Activated effector memory CD4-positive, alpha-beta T cell treated with Interleukin-2 at 50 U/mL for 16 hours (primary cell): ENCODE measurements at places on chromosomes 5 and 9.

DNA sequence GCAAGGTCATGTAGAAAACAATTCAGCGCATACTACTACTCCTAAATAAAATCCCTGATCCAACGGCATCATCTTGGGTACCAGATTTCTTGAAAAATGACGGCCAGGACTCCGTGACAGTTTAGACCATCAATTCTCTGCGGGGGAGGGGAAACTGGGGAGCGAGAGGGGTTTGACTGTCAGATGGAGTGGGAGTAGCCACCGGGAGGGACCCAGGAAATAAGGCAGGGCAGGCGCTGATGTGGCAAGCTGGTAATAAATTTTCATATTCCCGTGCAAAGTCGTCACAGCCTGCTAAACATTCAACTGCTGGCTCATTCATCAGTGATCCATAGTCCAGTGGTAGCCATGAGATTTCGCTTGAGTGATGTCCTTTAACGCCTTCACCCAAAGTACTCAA is 457 bp upstream of the CDH18 start:
- DNase-seq: no peak

DNA sequence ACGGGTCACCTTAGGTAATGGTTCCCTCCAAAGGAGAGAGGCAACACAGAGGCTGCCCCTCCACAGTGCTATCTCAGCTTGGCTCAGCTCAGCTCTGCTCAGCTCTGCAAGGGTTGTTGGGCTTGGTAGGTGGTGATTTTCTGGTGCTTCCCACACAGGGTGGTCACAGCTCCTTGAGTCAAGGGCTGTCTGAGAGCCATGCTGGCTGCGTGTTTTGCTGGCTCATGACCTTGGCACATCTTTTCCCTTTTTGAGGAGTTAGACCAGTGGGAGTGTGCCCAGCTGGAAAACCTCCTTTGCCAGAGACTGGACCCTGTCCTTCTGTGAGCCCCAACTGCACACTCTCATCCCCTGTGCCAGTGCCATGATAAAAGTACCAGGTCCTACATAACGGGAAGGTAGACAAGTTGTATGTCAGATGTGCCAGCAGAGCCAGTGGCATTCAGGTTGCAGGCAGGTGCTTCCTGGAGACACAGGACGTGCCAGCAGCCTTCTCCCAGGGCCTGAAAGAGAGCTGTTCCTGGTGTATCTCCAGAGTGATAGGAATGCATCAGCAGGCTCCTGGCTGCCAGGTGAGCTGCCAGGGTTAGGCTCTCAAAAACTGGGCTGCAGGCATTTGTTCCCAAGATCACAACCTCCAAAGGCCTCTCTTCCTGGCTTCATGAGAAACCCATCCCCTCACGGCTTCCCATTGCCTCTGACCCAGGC is 118.6 kb upstream of the CXCL14 start:
- no peak for DNase-seq

DNA sequence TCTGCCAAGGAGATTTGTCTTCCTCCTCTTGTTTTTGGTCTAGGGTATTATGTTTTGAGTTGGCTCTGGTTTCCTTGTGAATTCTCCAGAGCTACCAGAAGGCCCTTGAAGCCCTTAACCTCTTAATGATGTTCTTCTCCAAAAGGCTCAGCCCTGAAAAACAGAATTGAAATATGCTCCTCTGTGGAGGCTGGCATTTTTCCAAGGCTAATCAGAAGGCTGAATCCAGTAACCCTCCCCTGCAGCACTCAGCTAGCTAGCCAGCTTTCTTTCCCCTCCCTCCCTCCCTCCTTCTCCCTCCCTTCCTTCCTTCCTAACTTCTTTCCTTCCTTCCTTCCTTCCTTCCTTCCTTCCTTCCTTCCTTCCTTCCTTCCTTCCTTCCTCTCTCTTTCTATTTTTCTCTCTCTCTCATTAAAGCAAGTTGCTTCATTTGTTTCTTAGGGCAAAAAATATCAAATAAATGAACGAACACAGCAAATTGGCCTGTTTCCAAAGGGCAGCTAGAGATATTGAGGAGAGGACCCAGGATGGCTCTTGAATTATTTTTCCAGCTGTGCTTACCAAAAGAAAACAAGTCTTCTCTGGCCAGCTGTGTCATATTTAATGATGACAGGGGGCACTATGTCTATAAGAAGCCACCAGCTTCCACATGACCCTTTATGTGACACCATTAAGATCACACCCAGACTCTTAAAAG is 38.7 kb downstream of the JAKMIP2 start:
- no peak for DNase-seq

DNA sequence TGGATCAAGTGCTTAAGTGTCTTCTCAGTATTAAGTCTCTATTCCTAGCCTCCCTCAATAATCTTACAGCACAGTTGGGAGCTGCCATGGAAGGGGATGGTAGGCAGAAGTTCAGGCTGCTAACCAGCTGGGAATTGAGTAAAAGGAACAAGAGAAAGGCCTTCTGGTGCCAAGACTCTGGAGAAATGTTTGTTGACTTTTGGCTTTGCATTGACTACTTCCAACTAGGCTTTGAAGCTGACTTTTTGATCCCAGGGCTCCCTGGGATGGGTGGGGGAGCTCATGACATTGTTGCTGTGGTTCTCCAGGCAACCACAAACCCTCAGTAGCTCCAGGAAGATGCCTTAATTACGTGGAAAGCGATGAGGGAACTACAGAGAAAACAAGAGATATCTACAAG is 85.2 kb upstream of the HTR4 start:
- DNase-seq: no peak

GRCh38 chr5:124039410-124039809 is 527.4 kb downstream of the CSNK1G3 start:
- no peak for DNase-seq

DNA sequence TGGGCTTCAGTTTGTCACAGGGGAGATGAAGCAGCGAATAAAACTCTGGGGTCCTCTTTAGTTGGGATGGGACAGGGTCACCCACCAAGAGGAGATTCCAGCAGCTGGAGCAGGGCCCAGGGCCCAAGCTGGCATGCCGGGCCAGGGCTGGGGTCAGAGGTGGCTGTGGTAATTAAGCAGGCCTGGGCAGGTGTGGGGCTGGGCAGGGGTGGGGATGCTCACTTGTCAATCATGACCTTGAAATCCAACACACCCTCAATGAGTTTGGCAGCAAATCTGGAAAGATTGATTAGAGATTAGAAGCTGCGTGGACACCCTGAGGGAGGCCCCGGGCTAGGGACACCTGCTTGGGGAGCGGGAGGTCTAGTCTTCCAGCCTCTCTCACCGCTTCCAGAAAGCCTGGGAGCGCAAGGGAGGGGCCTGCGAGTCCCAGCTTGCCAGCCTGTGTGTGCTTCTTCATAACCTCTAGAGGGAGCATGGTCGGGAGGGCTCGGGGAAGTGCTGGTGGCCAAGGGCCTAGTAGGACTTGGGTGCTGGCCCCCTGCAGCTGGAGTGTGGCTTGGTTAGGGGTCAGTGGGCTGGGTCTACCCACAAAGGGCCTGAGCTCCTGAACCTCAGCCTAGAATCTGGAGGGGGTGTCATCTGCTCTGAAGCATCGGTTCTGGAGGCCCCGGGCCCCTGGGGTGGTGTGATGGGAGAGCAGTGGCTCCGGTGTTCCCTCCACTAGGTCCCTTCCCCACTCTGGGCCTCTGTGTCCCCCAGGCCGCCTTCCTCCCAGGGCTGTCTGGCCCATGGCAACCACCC is 7.6 kb downstream of the CRAT start:
- no peak for DNase-seq

- peak; percentile 16 for DNase-seq
Measured at GRCh38 chr5:157689942-157690689, 18.8 kb downstream of the C5orf52 start.

- no peak for DNase-seq
Measured at GRCh38 chr5:113520429-113520828, 6.9 kb downstream of the YTHDC2 start.

DNA sequence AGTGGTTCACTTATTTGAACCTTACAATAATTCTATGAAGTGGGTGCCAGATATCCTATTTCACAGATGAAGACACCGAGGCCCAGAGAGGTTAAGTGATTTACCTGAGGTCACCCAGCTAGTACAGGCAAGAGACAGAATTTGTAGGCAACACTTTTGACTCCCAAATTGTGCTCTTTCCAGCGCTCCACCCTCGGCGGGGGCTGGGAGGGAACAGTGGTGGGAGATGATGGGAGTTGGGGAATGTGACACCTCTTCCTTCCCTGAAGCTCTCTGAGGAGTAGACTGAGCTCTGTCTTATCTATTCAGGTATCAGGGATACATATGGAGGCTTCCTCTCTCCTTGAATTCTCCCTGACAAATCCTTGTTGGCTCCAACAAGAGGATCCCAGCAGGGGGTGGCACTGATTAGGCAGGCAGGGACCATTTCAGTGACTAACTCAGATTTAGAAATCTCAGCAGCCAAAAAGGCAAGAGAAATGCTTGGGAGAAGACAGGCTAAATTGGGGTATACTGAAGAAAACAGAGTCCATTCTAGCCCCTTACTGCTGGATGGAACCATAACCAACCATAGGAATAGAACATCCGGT is 95.8 kb upstream of the PANK3 start:
- no peak for DNase-seq

DNA sequence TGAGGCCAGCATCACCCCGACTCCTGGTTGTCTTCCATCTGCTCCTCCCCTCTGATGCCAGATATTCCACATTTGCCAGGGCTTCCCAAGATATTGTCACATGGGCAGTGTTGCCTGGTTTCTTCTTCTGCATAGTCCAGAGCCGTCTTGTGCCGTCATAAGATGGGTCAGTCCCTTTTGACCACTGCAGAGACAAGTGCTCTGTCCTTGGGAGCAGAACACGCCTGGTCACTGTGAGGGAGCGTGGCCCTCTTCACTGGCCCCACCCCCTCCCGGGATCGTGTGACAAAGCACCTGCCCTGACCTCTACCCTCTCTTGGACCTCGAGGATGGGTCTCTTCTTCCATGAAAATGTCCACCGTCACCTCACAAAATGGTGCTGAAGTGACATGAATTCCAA is 41.6 kb downstream of the UBE2QL1 start:
- no peak for DNase-seq

DNA sequence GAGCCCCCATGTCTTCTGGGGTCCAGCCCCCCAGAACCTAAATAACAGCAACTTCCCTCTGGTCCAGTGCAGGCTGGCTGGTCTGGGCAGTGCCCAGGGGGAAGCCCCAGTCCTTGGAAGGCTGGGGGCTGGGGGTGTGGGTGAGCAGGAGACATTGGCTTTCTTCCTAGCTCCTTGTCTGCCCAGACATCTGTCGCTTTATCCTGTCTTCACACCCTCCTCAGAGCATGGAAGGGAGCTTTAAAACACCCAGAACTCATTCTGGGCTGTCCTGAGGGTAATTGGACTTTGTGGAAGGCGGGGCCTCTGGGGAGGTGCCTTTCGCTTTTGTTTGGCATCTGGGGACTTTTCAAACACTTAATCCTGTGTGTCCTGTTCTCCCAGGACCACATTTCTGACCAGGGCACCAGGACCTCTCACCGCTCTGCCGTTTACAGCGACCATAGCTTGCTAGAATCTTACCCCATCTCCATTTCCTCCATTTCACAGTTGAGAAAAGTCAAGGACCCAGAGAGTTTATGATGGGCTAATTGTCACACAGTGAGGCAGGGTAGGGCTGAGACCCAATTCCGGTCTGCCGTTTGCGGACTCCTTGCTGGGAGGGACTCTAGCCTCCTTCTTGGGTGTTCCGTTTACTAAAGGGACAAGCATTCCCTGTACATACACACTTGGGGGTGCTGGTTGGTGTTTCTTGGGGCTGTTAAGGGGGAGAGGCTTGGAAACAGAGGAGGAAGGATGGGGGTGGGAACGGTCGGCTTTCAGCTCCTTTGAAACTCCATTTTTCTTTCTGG is 1.1 kb downstream of the GSN start:
- DNase-seq: no peak

DNA sequence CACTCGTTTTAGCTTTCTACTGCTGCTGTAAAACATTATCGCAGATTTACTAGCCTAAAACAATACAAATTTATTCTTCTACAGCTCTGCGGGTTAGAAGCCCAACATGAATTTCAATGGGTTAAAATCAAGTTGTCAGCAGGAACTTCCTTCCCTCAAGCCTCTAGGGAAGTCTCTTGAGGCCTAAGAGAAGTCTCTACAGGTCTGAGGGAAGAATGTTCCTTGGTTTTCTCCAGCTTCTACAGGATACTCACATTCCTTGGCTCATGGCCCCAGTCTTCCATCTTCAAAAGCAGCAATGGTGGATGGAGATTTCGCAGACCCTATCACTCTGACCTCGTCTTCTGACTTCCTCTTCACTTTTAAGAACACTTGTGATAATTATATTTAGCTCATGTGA is 21.6 kb upstream of the SSBP2 start:
- no peak for DNase-seq

DNA sequence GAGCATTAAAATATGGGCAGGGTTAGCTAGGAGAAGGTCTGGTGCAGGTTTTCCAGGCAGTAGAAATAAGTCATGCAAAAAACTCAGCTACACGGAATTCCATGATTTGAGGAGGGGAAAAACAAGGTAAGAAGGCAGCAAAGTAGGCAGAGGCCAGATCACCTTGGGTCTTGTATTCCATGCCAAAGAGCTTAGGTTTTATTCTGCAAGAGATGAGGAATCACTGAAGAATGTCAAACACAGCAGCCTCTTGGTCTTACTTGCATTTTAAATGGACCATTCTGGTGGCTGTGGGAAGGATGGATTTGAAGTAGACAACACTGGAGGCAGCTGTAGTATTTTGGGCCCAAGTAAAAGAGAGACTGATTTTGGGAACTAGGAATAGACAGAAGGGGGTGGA is 8.6 kb downstream of the TRPM3 start:
- DNase-seq: no peak

GRCh38 chr9:121776739-121777637 is 125.6 kb downstream of the DAB2IP start:
- no peak for DNase-seq

DNA sequence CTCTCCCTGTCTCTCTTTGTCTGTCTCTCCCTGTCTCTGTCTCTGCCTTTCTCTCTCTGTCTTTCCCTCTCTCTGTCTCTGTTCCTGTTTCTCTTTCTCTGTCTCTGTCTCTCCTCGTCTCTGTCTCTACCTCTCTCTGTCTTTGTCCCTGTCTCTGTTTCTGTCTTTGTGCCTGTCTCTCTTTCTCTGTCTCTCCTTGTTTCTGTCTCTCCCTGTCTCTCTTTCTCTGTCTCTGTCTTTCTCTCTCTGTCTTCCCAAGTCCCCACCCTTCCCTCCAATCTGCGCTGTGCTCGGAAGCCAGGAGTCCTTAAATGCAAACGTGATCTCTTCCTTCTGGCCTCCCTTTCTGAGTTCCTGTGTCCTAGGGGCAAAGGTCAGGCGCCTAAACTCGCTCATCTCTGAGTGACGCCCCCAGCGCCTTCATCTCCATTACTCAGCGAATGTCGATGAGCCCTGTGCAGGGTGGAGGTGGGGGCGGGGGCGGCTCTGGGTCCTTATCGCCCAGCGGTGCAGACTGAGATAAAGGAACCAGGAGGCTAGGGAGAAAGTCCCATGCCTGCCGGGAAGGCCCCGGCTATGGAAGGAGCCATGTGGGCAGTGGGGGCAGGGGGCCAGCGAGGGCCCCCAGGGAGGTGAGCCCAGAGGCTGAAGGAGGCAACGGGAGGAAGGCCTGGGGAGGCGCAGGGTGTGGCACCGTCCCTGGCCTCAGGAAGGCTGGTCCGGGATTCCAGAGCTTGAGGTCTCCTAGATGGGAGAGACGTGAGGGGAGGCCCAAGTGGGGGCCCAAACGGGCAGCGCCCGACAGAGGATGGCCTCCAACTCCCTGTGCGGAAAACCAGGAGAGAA is 1.5 kb upstream of the SLC6A19 start:
- no peak for DNase-seq
